ENCODE measurements at places on chromosomes 6 and 20.

DNA sequence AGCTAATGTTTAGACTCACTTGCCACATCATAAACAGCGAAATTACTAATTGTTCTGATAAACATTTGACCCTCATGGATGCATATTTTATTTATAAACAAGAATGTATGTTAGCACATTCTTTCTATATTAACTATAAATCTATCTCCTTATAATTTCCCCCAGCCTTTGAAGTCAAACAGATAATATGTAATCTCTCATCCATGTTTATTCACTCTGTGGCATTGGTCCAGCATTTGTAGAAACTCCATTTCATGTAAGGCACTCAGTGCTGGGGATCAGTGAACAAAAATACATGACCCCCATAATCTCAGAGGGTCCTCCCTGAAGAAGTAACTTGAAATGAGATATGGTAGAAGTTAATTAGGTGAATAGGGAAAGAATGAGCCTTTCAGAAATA, 856.9 kb downstream of the EYS start:
- DNase-seq: no peak

GRCh38 chr6:139981768-139982181, 607.3 kb upstream of the CITED2 start:
- DNase-seq: peak; percentile 15

- no peak for DNase-seq
These were observed 13.4 kb downstream of the MTFR2 start for GRCh38 chr6:136236466-136237293.

DNA sequence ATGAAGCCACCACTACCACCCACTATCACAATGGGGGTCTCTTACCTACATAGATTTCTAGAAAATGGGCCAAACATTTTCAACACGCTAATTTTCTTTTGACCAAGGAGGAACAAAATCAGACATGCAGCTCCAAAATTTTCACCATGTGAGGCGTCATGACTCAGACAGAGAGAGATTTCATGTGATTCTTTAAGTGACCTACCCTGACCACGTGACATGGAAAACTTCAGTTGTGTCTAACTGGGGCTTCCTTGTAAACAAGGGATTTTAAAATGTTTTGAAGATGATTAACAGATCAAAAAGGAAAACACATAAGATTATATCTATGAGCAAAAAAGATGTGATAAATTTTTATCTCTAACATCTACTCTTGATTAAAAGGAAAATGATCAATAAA, 199.2 kb downstream of the TBXT start:
- DNase-seq: no peak

GRCh38 chr6:135880066-135880972, 28.8 kb downstream of the PDE7B start:
- DNase-seq: no peak

- no peak for DNase-seq
These were observed 448.8 kb downstream of the RNF144B start for GRCh38 chr6:18835976-18836375.

- no peak for DNase-seq
These were observed 407.7 kb upstream of the JARID2 start for GRCh38 chr6:14838133-14838583.

DNA sequence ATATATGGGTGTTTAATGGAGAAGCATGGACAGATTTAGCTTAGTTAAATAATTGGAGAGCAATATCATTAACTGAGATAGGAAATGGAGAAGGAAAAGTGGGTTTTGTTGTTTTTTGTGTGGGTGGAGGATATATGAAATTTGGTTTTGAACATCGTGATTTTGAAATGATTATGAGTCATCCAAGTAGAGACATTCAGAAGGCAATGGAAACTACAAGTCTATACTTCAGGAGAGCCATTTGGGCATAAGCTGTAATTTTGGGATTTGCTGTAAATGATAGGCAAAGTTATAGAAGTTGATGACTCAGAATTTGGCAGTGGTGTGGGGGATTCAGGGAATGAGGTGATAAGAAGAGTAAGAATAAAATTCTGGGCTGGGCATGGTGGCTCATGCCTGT, 27.4 kb upstream of the FAM135A start:
- no peak for DNase-seq

- DNase-seq: no peak
These were observed 211.6 kb downstream of the WDR27 start for GRCh38 chr6:169490246-169490641.

DNA sequence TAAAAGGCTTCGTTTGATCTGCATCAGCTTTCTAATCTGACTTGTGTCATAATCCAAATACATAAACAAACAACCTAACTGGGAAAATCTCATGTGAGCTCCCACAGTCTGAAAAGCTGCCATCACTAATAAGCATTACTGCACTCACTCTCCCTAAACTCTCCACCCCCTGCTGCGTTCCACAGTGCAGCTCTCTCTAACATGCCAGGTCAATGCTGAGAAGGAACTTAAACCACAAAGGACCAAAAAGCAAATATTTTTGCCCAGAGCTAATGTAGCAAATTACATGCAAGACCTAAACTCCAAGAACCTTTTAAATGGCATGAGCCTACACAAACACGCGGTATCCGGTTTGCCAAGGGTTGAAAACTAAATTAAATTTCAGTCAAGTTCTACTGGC, 542.3 kb upstream of the JARID2 start:
- no peak for DNase-seq

DNA sequence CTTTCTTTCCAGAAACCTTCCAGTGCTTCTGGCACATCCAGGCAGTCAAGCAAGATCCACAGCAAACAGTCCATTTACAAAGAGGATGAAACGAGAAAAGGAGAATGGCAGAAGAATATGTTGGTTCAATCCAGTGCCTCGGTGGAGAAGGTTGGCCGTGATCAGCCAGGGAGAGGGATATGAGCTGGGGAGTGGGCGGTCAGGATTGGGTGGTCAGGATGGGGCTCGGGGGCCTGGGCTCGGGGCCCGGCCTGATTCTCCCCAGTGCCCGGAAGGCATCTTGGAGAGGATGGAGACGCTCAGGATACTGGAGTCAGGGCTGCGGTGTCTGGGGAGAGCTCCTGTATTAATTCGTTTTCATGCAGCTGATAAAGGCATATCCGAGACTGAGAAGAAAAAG, 61.3 kb downstream of the EFCAB8 start:
- DNase-seq: no peak

GRCh38 chr20:16299897-16300296, 273.4 kb downstream of the KIF16B start:
- no peak for DNase-seq

DNA sequence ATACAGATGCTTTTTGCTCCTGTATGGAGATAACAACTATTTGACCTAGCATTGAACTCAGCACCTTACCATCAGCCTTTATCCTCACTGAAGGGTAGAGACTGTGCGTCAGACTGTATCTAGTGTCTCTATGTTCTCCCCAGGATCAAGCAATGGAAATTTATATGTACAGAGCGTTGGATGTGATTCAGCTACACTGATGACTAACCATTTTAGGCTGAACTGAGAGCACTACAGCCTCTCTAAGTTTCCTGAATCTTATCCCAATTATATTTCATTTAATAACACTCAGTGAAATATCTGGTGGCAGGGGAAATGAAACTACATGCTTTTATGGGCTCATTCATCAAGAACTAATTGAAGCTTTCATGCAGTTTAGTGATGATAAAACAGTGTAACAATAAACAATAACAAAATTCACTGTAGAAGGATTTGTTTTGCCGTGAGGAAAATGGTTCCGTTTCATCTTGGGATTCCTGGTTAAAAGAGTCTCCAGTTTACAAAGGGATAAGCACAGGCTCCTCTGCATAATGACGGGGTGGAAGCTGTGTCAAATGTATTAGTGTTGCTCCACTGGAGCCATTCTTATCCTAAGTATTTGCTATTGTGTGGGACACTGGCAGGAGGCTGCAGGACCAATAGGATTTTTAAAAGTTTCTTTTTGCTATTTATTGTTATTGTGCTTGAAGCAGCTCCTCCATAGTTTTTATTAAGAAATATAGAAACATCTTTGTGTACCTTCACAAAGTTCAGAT, 567.6 kb upstream of the MMS22L start:
- DNase-seq: peak; percentile 49

DNA sequence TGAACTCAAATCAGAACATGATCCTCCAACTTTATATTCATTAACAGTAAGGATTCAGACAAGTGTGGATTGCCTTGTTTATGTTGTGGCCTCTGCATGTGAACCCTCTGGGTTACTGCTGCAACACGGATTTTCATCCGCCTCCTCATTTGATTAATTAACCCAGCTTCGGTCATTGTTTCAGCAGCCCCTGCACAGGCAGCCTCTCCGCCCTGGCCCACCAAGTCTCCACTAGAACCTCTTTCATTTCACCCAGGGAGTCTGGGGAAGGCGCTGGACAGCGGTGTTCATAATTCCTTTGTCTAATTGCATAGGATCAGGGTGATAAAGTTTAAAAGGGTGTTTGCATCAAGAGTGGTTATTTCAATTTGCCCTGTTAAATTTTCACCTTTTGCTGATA, 15.7 kb downstream of the NKX2-2 start:
- no peak for DNase-seq

DNA sequence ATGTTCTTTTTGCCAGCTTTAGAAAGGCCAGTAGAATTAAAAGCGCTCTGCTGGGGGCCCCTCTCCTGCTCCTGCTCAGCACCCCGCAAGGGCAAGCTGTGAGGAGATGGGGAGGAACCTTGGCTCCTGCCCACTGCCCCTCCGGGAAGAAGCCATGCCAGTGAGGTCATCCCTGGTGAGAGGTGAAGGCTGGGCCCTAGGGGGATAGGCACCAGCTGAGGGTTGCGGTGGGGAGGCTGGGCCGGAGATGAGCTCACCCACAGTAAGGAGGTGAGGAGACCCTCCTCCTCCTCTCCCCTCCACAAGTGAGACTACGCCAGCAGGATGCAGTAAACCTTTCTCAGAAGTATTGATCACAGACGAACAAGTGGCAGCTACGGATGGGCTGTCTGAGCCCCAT, 32.1 kb downstream of the LRFN2 start:
- DNase-seq: no peak

GRCh38 chr20:32608664-32609015, 23.5 kb upstream of the NOL4L start:
- DNase-seq: no peak

DNA sequence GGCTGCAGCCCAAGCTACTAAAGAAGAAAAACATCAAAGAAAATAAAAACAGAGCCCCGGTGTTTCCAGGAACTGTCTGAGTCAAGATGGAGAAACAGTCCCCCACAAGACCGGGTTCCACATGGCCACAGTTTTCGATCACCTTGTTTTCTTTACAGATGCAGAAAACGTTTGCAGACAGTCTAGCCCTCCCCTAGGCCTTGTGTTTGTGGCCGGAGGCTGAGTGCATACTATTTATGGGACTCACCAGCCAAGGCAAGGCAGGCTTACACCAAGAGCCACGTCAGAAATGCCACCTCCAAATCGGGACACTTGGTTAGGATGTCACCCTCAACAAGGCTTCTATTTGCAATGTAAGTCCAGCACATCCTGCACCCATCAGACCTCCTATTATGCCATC, 97.3 kb downstream of the BMP7 start:
- DNase-seq: no peak

- no peak for DNase-seq
These were observed 348.0 kb upstream of the JARID2 start for GRCh38 chr6:14897831-14898230.

DNA sequence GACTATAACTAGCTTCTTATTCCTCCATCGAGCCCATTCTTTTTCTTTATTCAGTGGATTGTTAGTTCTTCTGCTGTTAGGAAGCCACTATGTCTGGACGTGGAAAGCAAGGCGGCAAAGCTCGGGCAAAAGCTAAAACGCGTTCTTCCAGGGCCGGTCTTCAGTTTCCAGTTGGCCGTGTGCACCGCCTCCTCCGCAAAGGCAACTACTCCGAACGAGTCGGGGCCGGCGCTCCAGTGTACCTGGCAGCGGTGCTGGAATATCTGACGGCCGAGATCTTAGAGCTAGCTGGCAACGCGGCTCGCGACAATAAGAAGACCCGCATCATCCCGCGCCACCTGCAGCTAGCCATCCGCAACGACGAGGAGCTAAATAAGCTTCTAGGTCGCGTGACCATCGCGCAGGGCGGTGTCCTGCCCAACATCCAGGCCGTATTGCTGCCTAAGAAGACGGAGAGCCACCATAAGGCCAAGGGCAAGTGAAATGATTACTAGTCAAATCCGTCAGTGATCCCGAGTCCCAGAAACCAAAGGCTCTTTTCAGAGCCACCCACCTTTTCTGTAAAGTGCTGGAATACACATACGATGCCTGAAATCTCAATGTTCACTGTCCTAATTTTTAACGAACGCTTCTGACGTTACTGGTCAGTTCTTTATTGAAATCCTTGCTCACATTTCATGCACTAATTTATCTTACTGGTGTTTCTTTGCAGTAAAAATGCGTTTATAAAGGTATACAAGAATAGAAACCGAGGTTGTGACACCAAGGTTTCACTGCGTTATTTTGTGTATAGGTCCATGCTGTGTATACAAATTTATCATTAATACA, 129.9 kb downstream of the HFE start:
- DNase-seq: peak; percentile 96

- no peak for DNase-seq
These were observed 4.0 kb upstream of the LIN28B start for GRCh38 chr6:104952911-104953399.

DNA sequence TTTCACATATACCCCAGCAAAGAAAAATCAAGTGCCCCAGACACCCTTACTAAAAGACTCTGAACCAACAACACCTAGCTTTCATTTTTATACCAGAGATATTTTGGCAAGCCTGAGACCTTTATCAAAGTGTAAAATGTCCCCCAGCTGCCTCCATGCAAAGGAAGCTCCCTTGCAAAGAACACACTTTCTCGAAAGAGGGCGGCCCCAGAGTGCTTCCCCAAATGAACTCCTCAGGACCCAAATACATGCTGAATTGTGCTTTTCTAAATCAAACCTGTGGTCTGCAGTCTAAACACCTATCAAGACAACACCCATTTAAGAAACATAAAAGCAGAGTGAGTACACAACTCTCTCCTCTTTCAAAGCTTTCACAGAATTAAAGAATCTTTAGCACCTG, 490 bp downstream of the IPCEF1 start:
- no peak for DNase-seq

DNA sequence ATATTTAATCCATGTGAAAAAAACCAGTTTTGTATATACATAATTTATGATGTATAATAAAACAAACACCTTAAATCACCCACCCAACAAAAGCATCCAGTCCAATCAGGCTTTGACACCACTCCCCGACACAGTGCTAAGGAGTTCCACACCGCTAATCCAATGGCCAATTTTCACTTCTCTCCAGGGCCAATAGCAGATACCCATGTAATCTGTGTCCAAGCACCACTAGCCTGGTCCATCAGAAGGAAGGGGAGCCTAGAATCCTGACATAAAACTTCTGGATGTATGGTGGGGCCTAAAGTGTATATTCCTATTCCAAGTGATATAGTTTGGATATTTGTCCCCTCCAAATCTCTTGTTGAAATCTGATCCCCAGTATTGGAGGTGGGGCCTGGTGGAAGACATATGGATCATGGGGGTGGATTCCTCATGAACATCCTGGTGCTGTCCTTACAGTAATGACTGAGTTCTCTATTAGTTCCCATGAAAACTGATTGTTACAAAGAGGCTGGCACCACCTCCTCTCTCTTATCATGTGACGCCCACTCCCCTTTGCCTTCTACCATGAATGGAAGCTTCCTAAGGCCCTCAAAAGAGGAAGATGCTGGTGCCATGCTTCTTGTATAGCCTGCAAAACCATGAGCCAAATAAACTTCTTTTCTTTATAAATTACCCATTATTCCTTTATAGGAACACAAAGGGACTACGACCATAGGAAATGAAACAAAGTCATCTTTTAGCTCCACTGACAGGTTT, 20.8 kb downstream of the RALGAPA2 start:
- no peak for DNase-seq

- no peak for DNase-seq
These were observed 141.2 kb downstream of the CDK19 start for GRCh38 chr6:110674096-110674495.

All from COR-L47 (cell line).